ENCODE measurements at places on chromosomes 6 and 20. TPM values are rescaled to one million over a fixed set of nuclear protein-coding genes. Genes with fewer than 3 reads are reported as not detected.

- DNase-seq: no peak
Observed at GRCh38 chr6:30870546-30870945, 13.8 kb upstream of the DDR1 start.

DNA sequence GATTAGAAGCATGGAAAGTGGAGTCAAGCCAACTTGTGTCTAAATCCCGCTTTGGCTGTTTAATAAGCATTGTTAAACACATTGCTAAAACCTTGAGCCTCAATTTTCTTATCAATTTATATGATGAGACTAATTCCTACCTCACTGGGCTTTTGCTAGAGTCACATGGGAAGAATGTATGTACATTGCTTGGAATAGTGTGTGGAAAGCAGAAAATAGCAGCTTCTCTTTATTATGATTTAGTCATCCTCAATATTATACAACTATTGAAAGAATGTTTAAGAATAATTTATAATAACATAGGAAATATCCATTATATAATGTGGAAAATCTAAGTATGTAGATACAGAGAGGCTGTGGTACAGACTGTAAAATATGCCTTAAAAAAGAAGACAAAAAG lies 313.0 kb upstream of the CDYL start:
- DNase-seq: no peak

SLC22A16 gene
- not detected for polyA plus RNA-seq

ADAM33 gene
- 0.11 TPM for polyA plus RNA-seq

KCNG1 gene
- not detected for polyA plus RNA-seq

LAMA4 gene
- 2.1 TPM for polyA plus RNA-seq

ZBP1 gene
- polyA plus RNA-seq: 0.06 TPM

ZNF311 gene
- polyA plus RNA-seq: 0.31 TPM
